ENCODE measurements at places on chromosomes 11 and 22.
A peak's percentile ranks its signal among the peaks of the same experiment; 100 is the strongest.

DNA sequence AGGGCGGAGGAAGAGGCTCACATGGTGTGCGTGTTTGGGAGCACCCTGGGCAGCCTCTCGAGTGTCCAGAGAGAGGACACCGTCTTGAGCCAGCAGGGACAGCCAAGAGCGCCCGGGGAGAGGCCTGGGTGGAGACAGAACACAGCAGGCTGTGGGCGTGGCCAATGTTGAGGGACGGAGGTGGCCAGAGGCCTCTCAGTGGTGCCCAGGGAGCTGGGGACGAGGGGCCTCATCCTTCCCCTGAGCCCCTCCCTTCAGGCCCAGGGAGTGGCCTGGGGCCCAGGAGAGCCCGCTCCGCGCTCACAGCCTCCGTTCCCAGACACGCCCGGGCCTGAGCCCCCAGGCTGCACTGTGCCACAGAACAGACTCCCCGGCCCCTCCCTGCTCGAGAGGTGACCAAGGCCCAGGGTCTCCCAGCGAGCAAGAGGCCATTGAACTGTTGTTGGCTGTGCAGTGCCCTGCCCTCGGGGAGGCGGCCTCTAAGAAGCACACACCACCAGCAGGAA, 48.4 kb downstream of the CDKN1C start:
- no peak for DNase-seq

- no peak for DNase-seq
Observed at GRCh38 chr22:20786536-20786979, 12.6 kb downstream of the SERPIND1 start.

- no peak for DNase-seq
Observed at GRCh38 chr11:30535818-30536217, 50.3 kb downstream of the MPPED2 start.

GRCh38 chr11:67489885-67490726, 7.3 kb downstream of the AIP start:
- no peak for DNase-seq

DNA sequence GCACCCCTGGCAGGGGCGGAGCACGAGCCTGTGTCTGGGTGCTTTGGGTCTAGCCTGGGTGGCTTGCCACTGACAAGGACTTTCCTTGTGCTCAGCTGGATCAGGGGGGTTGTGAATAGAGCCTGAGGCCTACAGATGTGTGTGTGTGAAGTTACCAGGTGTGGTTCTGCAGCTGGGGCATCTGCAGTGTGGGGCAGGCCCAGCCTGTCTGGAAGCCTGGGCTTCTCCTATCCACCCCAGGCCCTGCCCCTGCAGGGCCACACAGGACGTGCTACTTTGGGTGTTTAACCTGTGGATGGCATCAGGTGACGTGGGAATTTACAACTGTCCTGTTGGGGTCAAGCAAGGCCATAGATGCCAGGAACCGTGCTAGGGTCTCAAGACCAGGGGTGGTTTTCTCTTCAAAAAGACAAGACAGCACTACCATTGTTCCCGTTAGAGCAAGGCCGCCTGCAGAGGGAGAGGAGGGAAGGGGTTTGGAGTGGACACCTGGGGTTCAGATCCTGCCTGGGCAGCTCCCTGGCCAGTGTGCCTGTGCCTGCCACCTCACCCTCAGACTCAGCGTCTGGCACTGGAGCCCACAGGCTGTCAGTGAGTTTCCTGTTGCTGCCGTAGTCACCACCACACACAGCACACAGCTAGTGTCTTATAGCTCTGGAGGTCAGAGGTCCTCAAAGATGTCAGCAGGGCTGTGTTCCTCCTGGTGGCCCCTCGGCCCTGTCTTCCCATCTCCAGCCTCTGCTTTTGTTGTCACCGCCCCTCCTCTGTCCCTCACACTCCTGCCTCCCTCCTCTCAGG, 31.6 kb downstream of the CTTN start:
- no peak for DNase-seq

GRCh38 chr11:129289350-129290040, 86.2 kb upstream of the BARX2 start:
- no peak for DNase-seq

DNA sequence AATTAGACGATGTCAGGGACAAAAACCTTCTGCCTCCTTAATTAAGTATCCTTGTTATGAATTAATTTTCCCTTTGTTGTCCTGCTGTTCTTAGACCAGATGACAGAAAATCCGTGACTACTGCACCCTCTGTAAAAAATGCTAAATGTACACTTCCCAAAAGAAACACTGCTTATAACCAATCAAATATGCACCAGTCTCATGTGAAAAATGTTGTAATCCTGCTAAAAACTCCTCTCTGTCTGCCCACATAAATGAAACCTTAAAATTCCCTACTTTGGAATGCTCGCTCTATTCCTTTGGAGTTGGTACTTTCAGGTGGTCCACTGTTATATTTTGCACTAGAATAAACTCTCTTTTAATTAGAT, 366.8 kb upstream of the CCDC179 start:
- no peak for DNase-seq

DNA sequence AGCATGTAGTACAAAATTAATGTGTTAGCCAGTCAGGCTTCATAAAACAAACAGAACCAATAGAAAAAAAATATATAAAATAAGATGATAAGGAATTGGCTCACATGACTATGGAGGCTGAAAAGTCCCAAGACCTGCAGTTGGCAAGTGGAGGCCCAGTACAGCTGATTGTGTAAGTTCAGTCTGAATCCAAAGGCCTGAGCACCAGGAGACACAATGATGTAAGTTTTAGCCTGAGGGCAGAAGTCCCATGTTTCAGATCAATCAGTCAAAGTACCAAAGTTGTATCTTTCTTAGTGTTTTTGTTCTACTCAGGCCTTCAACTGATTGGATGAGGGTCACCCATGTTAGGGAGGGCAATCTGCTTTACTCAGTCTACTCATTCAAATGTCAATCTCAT, 14.3 kb upstream of the OR10D3 start:
- no peak for DNase-seq

DNA sequence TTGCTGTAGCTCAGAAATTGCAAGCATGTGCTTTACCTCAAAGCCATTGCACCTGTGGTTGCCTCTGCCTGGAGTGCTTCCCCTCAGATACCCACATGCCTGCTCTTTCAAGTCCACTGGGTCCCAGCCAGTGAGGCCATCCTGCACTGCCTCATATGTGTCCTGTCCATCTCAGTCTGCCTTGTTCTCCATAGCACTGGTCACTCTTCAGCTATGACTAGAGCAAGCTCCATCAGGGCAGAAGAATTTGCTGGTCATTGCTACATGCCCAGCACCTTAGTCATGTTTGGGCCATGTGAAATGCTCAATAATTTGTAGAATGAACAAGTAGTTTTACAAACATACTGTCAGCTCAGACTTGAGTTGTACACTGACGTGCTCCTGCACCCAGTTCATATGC, 64.4 kb upstream of the HORMAD2 start:
- no peak for DNase-seq

GRCh38 chr11:85826116-85826855, 15.3 kb upstream of the SYTL2 start:
- DNase-seq = no peak

- DNase-seq = no peak
Observed at GRCh38 chr11:82858133-82858532, 42.1 kb downstream of the PRCP start.

DNA sequence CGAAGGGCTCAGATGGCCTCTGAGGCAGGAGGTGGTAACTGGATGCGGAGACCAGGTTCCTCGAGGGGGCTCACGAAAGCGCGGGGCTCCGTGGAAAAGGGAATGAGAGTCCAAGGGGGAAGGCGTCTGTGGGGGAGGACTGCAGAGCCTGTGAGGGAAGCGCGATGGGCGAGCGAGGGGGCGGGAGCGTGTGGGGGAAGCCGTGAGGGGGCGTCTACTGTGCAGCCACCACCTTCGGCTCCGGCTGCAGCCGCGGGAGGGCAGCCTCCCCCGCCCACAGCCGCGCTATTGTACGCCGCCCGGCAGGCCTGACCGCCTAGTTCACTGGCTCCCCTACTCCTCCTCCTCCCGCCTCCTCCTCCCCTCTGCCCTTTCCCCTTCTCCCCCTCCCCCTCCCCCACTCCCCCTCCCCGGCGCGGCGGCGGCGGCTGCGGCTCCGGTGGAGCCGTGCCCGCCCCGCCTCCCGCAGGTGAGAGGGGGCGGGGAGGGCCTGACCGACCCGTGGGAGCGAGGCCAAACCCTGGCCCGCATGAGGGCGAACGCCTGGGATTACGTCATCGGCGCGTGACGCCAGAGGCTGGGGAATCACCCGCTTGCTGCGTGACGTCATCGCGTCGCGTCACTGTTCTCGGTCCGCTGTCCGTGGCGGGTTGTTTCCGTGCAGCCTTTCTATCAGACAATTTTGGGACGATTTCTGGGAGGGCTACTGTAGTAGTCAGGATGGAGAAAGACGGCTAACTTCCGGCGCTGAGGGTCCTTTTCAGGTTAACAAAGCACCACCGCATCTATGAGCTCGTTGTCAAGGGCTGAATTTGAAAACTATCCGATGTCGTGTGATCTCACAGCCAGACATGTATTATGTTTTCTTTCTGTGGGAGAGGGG, at the start of gene PAK1:
TSS of gene PAK1 (minus strand) at position 294 of the 883 bp plus-strand sequence. CDS start 81,574 bp downstream, outside the sequence.
- DNase-seq = peak; percentile 77

GRCh38 chr11:6876914-6877313, 489 bp downstream of the OR10A4 start:
- no peak for DNase-seq

DNA sequence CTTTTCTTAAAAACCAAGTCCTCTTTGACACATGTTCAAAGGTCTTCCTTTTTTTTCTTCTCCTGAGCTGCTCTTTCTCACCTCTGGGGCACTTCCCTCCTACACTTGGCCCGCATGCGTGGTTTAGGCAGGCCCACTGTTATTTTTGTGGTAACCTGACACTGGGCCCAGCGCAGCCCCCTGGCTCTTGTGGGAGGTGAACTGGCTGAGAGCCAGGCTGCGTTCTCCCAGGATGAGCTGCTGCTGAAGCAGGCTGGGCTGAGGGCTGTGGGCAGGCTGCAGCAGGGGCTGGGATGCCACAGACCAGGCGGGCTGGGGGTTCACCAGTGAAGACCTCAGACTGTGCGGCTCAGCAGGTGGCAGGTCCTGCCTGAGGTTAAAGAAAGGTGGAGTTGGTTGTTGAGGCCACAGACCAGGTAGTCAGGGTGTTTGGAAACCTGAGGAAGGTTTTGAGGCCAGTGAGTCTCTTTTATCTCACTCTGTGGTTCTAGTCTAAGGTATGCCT, 72.4 kb downstream of the TEAD1 start:
- DNase-seq = no peak

DNA sequence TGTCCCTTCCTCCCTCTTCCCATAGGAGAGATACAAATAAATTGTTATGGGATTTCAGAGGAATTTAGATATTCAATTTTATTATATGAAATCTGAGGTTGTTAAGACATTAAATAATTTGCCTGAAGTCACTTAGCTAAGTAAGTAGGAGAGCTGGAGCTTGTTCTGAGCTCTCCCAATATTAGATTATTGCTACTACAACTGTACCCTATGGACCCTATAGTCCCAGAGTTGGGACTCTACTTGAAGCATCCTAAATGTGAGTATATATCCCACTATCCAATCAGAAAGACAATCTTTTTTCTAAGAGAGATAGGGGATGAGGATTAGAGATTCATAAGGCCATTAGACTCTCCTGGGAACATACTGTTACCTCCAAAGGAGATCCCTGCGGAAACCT, 1130.0 kb downstream of the DLG2 start:
- no peak for DNase-seq

DNA sequence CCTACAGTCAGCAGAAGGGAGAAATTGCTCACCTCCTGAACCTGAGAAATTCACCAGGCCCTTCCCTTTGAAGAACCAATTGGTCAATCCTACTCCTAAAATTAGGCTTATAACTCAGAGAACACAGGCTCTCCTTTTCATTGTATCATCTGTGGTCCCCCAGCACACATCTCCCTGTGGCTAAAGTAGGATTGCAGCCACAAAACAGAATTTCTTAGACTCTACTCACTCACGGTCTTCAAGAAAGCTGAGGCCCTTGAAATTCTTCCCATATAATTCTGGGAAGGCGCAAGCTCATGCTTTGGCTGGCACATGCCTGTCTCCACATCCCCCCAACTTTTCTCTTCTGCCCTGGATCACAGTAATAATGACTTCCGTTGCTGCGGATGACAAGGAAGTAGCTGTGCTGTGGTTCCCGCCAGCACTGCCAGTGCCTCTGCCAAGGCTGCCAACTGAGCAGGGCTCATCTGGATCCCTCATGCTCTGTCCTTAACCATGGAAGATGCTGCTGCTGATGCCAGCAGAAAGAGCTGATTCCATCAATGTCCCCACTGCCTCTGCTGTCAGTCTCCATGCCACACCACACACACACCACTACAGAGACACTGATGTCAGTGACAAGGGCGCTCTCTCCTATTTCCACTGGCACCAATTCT, 200.6 kb upstream of the POU2AF2 start:
- DNase-seq = no peak

GRCh38 chr11:91194546-91194945, 971.7 kb upstream of the CHORDC1 start:
- DNase-seq = no peak

DNA sequence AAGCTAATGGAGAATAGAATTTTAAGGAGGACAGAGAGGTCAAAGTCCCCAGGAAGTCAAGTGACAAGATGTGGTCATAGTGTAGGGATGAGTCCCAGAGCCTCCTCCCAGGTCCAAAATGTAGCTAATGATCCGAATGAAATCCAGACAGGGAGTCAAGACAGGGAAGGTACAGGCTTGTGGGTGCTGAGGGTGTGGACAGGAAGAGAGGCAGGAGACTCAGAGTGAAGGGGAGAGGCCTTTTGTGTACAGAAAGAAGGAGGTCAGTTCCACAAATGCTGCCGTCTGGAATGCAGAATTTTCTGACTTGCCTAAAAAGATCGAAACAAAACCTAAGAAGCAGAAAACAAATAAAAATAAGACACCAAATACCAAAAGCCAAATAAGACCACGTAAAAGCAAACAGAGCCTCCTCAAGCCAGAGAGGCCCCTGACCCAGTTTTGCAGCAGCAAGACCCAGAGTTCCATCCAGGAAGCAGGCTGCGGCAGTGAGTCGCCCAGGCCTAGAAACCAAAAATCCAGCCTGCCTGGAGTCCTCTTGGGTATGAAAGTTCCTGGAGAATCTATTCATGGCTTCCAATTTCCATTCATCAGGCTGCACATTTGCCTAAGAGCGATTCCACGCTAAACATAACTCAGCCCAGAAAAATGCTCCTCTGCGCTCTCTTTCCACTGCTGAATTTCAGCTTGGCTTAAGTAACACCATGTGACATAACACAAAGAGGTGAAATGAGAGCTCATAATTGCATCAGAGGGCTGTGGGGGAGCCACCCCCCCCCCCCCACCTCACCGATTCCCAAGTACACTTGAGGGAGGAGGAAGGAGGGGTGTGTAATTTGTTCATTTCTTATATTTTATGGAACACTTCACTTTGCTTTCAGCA, 71.2 kb downstream of the KIRREL3 start:
- no peak for DNase-seq

DNA sequence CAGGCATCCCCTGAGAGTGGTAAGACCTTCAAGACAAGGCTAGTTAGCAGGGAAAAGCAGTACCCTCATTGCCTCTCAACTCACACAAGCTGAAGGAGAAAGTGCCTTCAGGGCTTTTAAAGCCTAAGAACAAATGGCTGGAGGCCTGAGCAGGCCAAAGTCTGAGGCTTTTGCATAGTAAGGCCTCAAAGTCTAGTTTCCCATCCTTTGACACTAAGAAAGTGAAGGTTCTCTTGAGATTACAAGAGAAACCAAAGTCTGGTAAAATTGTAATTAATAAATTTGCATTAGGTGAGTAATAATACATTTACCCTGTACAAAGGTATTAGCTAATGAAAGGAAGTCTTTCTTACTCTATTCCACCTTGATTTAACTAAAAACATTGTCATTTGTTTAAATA, 47.0 kb upstream of the CCDC89 start:
- no peak for DNase-seq

GRCh38 chr22:47231759-47232158, 469.3 kb downstream of the TBC1D22A start:
- DNase-seq = no peak

GRCh38 chr11:68667511-68668500, 16.5 kb upstream of the GAL start:
- DNase-seq = no peak

All from stimulated activated naive CD4-positive, alpha-beta T cell (primary cell).